ENCODE measurements at places on chromosomes 2 and 18. TPM values are rescaled to one million over a fixed set of nuclear protein-coding genes. Genes with fewer than 3 reads are reported as not detected.

- no peaks in the 10 kb centered on the region for H3K4me1 ChIP-seq
- no peaks in the 10 kb centered on the region for H3K27me3 ChIP-seq
- DNase-seq, result no peak
- no peak overlapping the region for H3K4me3 ChIP-seq
Measured at GRCh38 chr18:13398631-13399030, 180.1 kb downstream of the LDLRAD4 start.

DNA sequence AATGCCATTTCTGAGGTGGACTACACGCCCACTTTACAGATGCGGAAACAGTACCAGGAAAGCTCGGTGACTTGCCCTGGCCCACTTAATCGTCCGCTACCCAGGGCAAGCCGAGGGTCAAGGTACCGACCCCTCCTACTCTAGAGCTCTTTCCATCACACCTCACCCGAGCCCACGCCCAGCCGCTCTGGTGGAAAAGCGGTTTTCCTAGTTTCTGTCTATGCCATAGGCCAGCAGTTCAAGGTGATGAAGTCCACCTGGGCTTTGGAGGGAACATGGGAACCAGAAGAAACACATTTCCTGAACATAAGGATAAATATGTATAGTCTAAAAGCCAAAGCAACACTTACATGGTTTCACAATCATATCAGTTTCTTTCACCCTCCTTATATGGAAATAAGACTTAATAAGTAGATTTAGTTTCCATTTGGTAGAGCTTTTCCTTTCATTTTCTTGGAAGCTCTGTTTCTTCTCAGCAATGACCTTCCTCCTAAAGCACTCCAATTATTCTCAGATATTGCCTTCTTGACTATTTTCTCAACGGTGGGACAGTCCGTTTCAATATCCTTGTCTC lies 567 bp downstream of the VWA3B start:
- peaks cover 45% of the 10 kb centered on the region for H3K27me3 ChIP-seq
- DNase-seq, result no peak
- H3K4me1 ChIP-seq, result peaks cover 19% of the 10 kb centered on the region

DNA sequence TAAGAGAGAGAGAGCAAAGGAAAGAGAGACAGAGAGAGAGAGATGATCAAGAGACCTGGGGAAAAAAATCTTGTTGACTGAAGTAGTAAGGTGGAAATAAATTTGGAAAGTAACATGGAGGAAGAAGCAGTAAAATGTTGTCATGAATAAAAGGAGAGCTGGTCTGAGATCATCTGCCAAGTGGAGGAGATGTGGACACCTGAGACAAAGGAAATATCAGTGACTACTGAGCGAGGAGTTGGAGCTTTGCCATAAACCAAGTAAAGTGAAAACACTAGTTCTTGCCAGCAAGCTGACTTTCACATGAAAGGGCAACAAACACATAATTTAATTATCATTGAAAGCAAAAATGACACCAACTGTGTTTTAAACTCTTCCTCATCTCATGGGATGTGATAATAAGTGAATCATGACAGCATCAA lies 49.0 kb upstream of the DSG1 start:
- no peak overlapping the region for H3K4me3 ChIP-seq
- H3K36me3 ChIP-seq, result no peaks in the 10 kb centered on the region
- H3K27ac ChIP-seq, result no peak overlapping the region
- H3K27me3 ChIP-seq, result no peaks in the 10 kb centered on the region
- no peaks in the 10 kb centered on the region for H3K4me1 ChIP-seq
- DNase-seq, result no peak

- H3K4me1 ChIP-seq, result no peaks in the 10 kb centered on the region
- no peak overlapping the region for H3K27ac ChIP-seq
Measured at GRCh38 chr18:31401156-31402025, 24.8 kb downstream of the DSG4 start.

- no peaks in the 10 kb centered on the region for H3K36me3 ChIP-seq
- H3K27ac ChIP-seq, result no peak overlapping the region
- H3K4me3 ChIP-seq, result no peak overlapping the region
- peaks cover 5% of the 10 kb centered on the region for H3K4me1 ChIP-seq
Measured at GRCh38 chr2:153110486-153110885, 368.1 kb downstream of the RPRM start.

- H3K27ac ChIP-seq, result no peak overlapping the region
- H3K27me3 ChIP-seq, result no peaks in the 10 kb centered on the region
- DNase-seq, result no peak
- H3K4me1 ChIP-seq, result peaks cover 66% of the 10 kb centered on the region
Measured at GRCh38 chr2:10380048-10380926, 67.8 kb downstream of the ODC1 start.

DNA sequence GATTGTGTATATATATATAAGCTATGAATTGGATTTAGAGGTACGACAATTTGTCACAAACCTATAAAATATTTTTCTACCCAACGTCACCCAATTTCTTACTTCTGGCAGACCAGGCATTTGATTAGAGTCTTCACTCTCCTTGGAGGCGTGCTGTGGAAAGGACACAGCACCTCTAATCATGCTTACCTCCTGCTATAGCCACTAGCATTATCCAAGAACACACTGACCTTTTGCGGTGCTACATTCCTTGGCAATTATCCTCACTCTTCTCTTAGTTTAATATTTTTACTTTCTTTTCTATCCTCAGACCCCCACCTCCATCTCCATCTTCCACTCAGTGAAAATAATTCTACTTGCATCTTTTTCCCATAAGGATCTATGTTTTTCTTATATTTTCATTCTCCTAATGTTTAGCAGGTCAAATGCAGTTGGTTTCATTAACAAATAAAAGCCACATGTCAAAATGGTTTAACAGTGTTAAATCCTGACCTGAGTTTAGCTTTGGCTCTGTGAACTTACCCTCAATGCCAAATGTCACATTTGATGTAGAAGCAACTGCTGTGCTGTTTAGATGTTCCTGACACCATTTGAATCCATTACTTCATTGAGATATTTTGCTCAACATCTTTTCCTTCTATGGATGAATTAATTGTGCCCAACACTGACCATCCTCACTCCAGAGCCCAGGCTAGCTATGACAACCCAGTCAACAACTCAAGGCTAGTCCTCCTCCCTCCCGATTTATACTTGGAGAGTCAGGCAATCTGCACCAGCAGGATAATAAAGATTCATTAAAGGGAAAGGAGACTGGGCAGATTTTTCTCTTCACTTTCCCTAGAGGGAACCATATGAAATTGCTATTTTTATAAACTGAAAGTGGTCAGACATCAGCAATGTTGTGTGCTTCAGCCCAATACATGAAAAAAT lies 240.5 kb downstream of the MREG start:
- peaks cover 30% of the 10 kb centered on the region for H3K27me3 ChIP-seq
- DNase-seq, result no peak
- no peak overlapping the region for H3K4me3 ChIP-seq
- H3K4me1 ChIP-seq, result no peaks in the 10 kb centered on the region

DNA sequence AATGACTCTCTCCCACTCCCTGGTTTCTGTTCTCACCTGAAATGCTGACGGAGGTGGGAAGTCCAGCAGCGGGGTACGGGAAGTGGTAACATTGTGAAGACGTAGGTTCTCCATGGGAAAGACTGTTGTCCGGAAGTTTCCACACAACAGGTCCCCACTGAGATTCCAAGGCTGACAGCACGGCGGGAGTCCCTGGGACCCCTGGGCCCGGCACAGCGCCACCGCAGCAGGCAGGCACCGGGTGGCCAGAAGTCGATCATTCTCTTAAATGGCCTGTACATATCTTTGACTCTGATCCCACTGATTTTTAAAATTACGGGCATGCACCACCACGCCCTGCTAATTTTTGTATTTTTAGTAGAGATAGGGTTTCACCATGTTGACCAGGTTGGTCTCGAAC lies 201.0 kb upstream of the SALL3 start:
- no peaks in the 10 kb centered on the region for H3K27me3 ChIP-seq
- no peak for DNase-seq
- no peaks in the 10 kb centered on the region for H3K4me1 ChIP-seq
- H3K27ac ChIP-seq, result no peak overlapping the region
- no peak overlapping the region for H3K4me3 ChIP-seq

GRCh38 chr2:129735576-129735975 lies 243.9 kb upstream of the RAB6C start:
- no peaks in the 10 kb centered on the region for H3K4me1 ChIP-seq
- peak; percentile 7 for DNase-seq
- no peaks in the 10 kb centered on the region for H3K27me3 ChIP-seq

DNA sequence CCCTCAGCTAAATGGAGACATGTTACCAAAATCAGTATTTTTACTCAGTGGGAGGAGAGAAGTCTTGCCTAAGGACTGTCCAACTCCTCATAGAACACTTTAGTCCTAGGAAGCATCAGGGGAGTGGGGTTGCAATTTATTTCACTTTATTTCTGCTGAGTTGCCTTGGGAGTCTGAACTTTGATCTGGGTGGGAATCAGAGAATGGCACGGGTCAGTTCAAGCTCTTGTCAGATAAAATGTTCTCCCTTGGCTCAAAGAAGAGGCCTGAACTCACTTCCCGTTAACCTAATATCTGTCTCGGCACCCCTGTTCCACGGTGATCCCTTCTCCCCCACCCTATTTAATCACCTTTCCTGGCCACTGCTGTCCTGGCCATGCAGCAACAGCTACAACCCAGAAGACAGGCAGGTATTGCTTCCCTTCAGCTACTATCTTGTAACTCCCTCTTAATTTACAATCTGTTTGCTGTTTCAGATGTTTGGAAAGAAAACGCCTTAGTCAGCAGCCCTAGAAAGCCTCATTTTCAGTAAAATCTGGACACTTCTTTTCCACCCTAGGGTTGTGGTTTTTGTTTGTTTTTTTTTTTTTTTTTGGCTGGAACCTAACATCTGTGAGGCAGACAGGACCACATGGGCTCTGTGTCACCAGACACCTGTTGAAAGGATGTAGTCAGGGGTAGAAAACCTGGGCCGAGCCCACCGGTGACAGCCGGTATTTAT lies 52.5 kb downstream of the SERTAD2 start:
- no peaks in the 10 kb centered on the region for H3K27me3 ChIP-seq
- H3K27ac ChIP-seq, result no peak overlapping the region
- H3K4me3 ChIP-seq, result no peak overlapping the region
- peaks cover 6% of the 10 kb centered on the region for H3K36me3 ChIP-seq
- DNase-seq, result no peak

DNA sequence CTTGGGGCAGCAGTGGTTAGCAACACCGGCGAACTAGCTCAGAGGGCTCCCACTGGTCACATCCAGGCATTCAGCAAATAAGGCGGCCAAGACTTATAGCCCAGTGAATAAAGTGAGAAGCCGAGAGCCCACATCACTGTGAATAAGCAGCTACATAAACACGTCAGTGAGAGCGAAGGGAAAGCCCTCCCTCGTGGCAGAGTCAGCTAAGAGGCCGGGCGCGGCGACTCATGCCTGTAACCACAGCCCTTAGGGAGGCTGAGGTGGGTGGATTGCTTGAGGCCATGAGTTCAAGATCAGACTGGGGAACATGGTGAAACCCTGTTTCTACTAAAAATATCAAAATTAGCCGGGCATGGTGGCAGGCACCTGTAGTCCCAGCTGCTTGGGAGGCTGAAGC lies 5.2 kb downstream of the D2HGDH start:
- H3K4me1 ChIP-seq, result peaks cover 36% of the 10 kb centered on the region
- H3K4me3 ChIP-seq, result no peak overlapping the region
- no peak overlapping the region for H3K27ac ChIP-seq
- H3K27me3 ChIP-seq, result no peaks in the 10 kb centered on the region

GRCh38 chr2:231648579-231649174 lies 56.0 kb downstream of the TEX44 start:
- no peaks in the 10 kb centered on the region for H3K4me1 ChIP-seq

DNA sequence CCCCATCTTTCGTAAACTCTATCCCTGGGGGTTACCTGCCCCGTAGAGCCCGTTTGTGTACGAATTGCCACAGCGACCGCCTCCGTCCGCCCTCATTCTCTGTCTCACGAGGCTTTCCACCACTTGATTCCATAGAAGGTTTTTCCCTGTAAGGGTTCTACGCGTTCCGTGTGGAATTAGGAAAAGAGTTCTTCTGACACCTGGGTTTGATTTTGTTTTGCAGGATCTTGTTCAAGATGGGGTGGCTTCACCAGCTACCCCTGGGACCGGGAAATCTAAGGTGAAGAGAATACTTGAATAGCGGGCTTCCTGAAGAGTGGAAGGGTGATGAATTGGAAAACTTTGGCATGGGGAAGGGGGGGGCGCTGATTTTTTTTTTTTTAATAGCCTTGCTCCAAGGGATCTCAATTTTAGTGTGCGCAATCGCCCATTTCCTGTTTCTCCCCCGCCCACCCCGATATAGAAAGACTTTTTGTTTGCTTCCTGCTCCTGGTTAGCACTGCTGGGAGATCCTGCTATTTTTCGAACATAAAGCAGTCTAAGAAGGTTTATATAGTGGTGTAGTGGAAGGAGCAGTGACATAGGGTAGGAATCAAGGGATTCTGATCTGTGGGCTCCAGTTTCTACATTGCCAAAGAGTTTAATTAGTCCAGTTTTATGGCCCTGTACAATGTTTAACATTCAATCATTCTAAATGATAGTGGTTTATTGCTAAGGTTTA lies 564 bp downstream of the GCC2 start:
- peaks cover 26% of the 10 kb centered on the region for H3K36me3 ChIP-seq
- H3K27ac ChIP-seq, result peak overlapping the region; percentile 98
- peaks cover 38% of the 10 kb centered on the region for H3K4me1 ChIP-seq
- DNase-seq, result peak; percentile 69

DNA sequence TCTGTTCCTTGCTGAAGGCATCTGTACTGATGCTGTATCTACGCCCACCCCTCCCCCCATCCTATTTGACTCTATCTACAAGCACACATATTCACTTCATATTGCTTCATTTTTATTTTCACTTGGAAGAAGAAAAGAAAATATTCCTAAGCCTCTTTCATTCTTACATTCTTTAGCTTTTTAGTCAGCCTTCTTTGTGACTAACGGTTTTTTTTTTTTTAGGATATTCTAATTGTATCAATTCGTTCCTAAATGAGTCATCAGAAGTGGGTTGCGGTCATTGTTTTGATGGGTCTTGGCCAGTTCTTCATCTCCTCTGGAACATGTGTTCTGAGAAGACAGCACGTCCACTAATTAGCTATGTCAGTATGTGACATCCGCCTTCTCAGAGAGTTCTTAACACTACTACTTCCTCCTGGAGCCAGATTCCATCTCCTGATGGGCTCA lies 88.7 kb downstream of the MYO1B start:
- H3K4me1 ChIP-seq, result no peaks in the 10 kb centered on the region
- no peak for DNase-seq
- H3K27ac ChIP-seq, result no peak overlapping the region
- H3K27me3 ChIP-seq, result peaks cover 5% of the 10 kb centered on the region
- no peak overlapping the region for H3K4me3 ChIP-seq
- no peaks in the 10 kb centered on the region for H3K36me3 ChIP-seq

- no peaks in the 10 kb centered on the region for H3K36me3 ChIP-seq
- no peak overlapping the region for H3K4me3 ChIP-seq
- no peak overlapping the region for H3K27ac ChIP-seq
- H3K4me1 ChIP-seq, result no peaks in the 10 kb centered on the region
- no peaks in the 10 kb centered on the region for H3K27me3 ChIP-seq
- no peak for DNase-seq
Measured at GRCh38 chr2:185299867-185300266, 438.7 kb upstream of the FSIP2 start.

- H3K36me3 ChIP-seq, result no peaks in the 10 kb centered on the region
- no peak for DNase-seq
- no peak overlapping the region for H3K27ac ChIP-seq
Measured at GRCh38 chr2:203973000-203973399, 36.4 kb downstream of the ICOS start.

GRCh38 chr18:58391932-58392323 lies 237.0 kb downstream of the ALPK2 start:
- no peaks in the 10 kb centered on the region for H3K36me3 ChIP-seq
- H3K4me3 ChIP-seq, result no peak overlapping the region
- H3K27me3 ChIP-seq, result no peaks in the 10 kb centered on the region
- peaks cover 9% of the 10 kb centered on the region for H3K4me1 ChIP-seq
- DNase-seq, result no peak

The ARHGEF4 gene
- total RNA-seq, result 0.41 TPM

The ZNF407 gene
- 12.9 TPM for total RNA-seq

The ANO7 gene
- 1.1 TPM for total RNA-seq

The MC4R gene
- total RNA-seq, result not detected

The AKAIN1 gene
- not detected for total RNA-seq

The PTPRM gene
- 5.7 TPM for total RNA-seq
